ENCODE measurements at places on chromosomes 11 and 22.

DNA sequence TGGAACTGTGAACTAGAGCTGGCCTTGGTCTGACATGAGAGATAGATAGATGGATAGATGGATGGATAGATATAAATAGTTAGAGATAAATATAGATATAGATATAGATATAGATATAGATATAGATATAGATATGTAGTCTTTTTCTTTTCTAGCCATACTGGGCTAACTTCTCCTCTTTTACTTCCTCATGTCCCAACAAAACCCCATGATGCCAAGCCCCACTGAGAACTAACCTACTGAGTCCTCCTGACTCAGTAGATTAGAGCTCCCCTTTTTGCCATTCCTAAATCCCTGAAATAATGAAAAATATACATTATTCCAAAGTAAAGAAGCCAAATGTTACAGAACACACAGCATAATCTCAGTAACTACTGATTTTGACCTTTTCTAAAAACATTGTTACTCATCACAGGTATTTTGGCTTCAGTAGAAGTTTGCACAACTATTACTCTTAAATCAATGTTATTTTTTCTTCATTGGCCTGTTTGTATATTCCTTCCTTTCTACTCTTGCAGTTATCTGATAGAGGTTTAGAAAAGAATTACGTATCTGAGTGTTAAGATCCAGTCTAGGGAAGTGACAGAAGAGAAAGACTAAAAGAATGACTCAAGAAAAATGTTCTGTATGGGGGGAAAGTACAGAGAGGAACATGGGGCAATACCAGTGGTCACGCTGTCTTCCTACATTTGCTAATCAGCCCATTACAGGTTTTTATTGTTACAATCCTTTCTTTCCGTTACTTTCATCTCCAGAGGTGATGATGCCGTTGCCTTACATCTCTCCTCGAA lies 6.0 kb upstream of the OR10D3 start:
- no peak for DNase-seq

DNA sequence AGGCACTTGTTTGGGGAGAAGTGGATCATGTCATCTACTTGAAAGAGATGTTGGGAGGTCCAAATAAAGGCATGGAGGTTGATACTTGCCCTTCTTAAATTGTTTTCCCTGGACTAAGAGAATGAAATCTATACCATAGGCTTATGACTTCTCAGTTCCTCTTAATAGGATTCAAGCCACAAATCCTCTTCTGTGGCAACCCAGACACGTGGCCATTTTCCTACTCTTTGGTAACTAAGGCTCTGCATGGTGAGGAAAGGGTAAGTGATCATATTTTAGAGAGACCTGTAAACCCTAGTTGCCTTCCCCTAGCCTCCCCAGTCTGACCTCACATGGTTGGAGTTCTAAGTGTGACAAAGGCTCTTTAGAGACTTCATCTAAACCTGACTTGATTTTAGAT lies 72.9 kb upstream of the CD44 start:
- DNase-seq = no peak

- no peak for DNase-seq
These were observed 25.5 kb upstream of the PDE3B start for GRCh38 chr11:14618060-14618459.

DNA sequence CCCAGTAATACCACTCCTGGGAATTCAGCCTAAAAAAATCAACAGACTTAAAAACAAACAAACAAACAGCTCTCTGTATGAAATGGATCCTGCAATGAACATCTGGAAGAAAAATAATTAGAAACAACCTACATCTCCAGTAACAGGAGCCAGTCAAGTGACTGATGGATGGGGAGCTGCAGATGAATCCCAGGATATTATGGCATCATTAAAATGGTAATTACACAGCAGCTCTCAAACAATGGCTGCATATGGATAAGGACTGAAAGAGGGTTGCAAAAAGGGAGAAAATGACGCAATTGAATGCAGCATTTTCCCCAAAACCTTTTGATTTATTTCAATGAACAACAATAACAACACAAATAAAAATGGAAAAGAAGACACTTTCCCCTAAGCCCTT lies 4.1 kb downstream of the NPTXR start:
- DNase-seq = no peak

DNA sequence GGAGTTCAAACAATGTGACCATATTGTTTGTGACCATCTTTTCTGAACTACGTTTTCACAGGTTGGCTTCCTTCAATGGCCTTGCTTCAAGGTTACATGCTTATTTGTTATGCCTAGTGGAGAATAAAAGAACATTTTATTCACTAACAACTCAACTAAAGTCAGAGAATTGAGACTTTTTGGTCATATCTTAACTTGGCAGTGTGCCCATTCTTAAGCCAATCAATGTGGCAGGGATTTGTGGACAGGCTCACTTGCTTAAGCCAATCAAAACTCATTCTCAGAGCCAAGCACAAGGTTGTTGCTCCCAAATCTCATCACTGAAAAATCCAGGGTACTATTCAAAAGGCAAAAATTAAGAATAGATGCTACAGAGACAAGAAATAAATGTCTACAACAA lies 455.8 kb upstream of the FAT3 start:
- DNase-seq = no peak

DNA sequence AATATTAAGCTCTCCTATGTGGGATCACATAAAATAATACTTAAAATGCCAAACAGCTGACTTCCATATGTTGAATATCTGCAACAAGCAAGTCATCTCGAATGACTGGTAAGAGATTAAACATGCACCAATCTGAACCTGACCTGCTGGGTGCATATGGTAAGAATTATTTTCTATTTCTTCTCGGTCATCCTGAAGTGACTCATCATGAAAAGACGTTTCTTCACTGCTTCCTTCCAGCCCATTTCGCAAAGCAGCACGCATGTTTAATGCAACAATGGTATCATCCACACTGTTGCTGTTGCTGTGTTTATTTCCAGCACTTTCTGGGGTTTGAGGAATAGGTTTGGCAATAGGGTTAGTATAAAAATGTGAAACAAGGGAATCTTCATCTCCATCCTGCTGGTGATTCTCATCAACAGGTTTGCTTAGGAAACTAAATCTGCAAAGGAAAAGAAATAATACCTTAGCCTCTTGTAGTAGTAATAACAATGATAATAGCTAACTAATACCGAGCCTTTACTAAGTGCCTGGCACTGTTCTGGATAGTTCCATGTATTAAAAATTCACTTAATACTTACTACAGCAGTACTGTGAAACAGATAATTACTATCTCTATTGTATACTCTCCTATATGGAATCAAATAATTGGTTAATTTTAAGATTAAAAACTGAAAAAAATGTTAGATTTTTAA lies 52.0 kb upstream of the CHRNA10 start:
- DNase-seq = no peak

- DNase-seq = no peak
These were observed 176.5 kb downstream of the CTTN start for GRCh38 chr11:70574725-70575347.

GRCh38 chr11:32861850-32862577 lies 30.6 kb upstream of the QSER1 start:
- DNase-seq = no peak

DNA sequence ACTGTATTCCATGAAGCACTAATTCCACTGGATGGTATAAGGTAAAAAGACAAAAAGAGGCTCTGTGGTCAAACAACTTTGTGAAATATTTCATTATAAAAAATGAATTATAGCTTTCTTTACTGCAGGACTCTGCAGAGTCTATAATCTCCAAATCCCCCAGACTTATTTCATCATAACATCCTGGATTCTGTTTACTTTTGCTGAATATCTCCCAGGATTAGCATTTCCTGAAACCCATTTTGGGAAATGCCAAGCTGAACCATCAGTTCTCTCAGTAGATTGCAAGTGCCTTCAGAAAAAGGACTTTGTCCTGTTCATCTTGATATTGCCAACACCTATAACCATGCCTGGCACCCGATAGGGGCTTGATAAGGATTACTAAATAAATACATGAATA lies 7.9 kb downstream of the PAMR1 start:
- DNase-seq = no peak

GRCh38 chr22:46377525-46378425 lies 42.3 kb downstream of the TRMU start:
- DNase-seq = no peak

GRCh38 chr11:113796663-113797259 lies 17.2 kb downstream of the CLDN25 start:
- DNase-seq = no peak

DNA sequence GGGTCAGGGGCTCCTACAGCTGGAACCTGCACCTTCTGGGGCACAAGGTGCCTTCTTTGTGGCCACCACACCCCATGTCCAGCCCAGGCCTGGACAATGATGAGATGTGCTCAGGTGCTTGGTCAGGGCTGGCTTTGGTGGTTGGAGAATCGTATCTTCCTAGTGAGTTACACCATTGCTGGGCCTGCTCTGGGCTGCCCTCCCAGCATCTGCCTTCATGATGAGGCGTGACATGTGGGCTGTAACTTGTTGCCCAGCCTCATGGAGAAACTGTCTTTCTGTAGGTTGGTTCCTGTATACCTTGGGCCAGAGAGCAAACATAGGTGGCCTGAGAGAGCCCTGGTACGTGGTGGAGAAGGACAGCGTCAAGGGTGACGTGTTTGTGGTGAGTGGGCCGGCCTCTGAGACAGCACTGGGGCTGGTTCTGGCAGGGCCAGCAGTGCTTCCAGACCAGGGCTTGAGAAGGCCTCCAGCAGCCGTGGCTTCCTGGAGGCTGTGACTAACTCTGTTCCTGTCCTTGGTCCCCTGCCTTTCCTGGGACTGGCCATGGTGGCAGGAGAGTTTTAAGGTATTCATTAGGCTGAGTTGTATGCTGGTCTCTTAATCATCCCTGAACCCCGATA lies 18.1 kb downstream of the TRMU start:
- no peak for DNase-seq

GRCh38 chr11:67389477-67389876 lies 2.3 kb upstream of the RAD9A start:
- no peak for DNase-seq

GRCh38 chr22:35678836-35679235 lies 30.6 kb downstream of the APOL6 start:
- no peak for DNase-seq

DNA sequence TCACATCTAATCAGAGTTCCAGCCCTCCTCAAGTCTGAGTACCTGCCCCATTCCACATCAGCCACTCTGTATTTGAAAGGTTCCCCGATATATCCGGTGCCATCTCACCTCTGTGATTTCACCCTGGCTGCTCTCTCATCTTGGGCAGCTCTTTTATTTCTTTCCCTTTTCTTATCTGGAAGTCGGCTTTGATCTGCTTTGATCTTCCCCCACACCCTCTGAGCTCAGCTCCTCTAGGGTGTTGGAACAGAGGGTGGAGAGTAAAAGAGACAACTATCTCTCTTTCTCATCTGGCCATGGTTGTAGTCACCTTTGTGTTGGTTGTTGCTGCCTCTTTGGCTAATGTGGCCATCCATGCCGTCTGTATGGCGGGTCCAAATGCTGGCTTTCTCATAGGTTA lies 108.3 kb downstream of the ENTHD1 start:
- no peak for DNase-seq

DNA sequence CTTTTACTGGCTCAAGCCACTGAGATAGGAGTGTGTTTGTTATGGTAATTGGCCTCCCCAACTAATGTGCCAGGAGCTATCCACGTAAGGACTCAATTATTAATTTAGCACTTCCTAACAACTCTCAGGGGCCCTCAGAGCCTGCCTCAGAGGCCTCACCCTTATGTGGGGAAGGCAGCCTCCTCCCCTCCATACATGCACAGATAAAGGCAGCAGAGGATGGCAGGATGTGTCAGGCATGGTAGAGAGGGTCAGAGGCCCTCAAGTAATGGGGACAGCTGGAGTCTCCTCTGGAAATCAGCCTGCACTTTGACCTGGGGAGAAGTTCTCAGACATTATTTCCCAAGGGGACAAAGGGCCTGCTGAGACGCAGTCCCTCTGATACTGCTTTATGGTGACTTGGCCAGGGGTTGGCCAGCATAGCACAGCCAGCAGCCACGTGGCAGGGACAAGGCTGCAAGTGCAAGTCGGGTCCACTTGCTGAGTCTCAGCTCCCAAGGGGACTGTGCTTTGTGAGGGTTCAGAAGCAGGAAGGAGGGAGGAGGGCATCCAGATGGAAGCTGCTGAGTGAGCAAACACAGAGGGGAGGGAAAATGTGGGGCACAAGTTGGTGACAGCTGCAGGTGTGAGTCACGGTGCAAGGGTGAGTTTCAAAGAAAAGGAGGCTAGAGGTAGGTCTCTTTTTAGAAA lies 17.0 kb downstream of the MOGAT2 start:
- no peak for DNase-seq

- DNase-seq = no peak
These were observed 27.3 kb upstream of the WNT7B start for GRCh38 chr22:46004105-46004866.

GRCh38 chr22:30511109-30511508 lies 5.6 kb upstream of the SEC14L4 start:
- no peak for DNase-seq

DNA sequence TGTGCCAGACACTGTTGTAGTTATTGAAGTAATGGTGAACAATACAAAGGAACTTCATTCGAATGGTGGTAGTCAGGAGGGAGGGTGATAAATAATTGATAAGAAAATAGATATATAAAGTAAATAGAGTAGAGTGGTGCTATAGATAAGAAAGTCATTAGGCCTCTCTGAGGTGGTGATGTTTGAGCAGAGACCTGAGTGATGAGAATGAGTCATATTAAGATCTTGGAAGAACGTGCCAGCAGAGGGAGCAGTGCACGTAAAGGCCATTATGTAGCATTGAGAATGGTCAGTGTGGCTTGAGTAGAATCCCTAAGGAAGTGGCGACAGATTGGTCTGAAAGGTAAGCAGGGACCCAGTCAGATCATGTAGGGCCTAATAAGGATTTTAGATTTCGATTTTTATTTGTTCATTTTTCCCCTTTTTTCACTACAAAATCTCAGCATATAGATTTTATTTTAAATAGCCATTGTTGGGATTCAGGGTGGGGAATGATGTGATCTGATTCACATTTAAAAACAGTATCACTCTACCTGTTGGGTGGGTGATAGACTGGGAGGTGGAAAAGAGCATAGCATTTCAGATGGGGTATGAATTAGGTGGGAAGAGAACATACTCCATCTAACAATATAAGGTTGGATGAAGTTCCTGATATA lies 44.7 kb downstream of the CCDC90B start:
- DNase-seq = no peak

DNA sequence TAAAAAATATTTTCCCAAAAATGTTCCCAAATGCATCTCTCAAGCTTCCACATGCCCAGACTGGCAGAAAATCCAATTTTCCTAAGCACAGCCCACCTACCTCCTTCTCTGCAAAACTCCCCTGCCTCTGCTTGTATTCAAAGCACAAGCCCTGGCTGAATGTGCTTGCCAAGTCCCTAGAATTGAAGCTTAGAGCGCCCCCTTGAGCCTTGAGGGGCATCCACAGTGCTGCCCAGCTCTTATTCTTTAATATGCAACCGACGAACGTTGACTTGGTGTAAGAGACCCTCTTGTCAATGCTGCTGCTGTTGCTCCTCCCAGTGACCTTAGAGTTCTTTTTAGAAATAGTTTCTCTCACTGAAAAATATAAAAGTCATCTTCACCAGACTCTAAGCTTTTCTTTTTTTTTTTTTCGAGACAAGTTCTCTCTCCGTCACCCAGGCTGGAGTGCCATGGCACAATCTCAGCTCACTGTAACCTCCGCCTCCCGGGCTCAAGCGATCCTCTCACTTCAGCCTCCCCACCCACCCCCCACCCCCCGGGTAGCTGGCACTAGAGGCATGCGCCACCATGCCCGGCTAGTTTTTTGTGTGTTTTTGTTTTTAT lies 63.5 kb upstream of the CAPRIN1 start:
- DNase-seq = peak; percentile 62
